NCI-H748 treated with DMSO at 0.1 percent for 48 hours (cell line): ENCODE measurements at places on chromosomes 3 and 15.

GRCh38 chr3:12190832-12191231 lies 32.1 kb upstream of the TIMP4 start:
- DNase-seq, result no peak

- no peak for DNase-seq
Observed at GRCh38 chr3:111807826-111808225, 51.2 kb upstream of the PHLDB2 start.

- DNase-seq, result no peak
Observed at GRCh38 chr3:51434746-51435327, 43.8 kb downstream of the RBM15B start.

DNA sequence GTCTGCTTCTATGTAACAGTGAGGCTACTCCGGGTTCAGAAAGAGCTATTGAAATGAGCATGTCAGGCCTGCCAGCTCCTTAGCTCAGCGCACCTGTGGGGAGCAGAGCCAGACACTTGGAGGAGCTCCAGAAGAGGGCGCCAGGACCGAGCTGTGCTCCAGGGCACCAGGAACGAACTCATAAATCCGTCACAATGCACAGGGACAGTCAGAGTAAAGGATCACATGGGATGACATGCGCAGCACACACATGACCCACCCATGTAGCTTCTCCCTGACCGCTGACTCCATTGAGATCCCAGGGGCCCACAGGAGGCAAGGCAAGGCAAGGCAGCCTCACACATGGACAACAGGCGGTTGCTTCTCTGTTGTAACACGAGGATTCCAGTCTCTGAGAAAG lies 26.0 kb upstream of the GNB5 start:
- DNase-seq, result no peak

DNA sequence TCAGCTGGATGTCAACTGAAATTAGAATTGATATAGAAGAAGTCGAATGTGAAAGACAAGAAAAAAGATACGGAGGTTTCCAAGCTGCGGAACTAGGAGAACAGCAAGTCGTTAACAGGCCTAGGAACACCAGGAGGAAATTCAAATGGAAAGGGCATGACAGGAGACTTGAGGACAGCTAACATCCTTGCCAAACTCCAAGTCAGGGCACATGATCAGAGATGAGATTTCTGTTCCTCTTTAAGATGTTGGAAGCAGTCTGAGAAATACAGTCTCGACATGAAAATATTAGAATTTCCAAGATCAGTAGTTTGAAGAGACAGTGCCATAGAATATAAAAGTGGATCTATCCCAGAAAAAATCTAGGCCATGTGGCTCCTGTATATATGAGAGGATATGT lies 5.0 kb downstream of the MYO5A start:
- no peak for DNase-seq

DNA sequence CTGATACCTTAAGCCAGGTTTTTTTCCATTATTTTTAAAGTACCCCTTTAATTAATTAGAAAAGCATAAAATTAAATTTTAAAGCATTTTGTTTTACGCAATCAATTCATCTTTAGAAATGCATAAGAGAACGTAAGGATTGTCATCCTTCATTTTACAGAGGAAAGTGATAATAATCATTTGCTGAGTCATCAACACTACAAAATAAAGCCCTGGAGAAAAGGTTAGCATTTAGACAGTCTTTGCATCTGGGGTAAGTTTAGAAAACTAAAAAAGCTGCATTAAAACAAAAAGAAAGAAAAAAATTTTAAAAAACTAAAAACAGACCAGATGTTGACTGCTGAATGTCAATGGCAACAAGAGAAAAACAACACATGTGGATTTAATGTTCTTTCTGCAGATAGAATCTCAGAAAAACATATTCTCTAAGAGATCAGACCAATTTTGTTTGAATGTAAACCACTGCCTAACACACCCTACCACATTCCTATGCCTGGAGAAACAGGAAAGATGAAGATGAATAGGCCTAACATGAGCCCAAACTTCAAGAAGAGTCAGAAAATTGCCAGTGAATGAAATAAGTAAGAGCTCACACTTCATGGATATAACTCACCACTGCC lies 59.9 kb downstream of the SUCNR1 start:
- DNase-seq, result no peak

- DNase-seq, result no peak
Observed at GRCh38 chr15:55320238-55320550, 1.2 kb downstream of the PIGB start.

DNA sequence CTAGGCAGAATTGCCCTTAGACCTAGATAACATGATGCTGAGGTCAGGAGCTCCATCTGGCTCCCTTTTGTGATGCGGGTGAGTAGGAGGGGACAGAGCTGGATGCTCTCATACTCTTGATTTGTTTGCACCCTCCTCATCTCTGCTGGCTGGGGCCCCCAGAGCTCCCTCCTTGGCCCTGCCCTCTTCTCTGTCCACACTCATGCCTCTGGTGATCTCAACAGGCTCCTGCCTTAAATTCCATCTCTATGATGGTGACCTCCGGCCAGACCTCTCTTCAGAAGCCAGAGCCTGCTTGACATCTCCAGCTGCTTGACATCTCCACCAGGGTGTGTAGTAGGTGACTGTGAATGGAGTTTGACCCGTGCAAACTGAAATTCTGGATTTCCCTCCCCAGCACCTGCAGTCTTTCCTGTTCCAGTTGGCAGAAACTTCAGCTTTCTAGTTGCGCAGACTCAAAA lies 4.3 kb upstream of the FGD5 start:
- no peak for DNase-seq

DNA sequence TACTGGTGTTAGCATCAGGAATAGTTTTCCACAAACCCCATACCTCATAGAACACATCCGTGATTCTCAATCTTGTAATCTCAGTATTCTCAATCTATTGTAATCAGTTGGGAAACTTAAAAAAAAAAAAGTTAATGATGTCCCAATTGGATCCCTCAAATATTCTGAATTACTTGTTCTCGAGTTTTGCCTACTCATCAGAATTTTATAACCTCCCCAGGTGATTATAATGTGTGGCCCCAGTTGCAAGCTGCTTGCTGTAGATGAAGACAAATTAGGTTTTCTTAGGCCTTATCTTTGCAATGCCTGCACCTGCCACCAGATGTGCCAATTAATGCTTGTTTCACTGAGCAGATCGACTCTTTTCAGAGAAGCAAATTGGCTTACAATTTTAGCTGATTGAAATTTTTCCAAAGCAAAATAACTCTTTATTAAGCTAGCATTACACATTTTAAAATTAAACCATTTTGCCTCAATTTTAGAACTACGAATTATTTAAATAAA lies 19.0 kb upstream of the DIPK2A start:
- DNase-seq, result no peak

- no peak for DNase-seq
Observed at GRCh38 chr3:171896316-171896715, 53.2 kb downstream of the TMEM212 start.

GRCh38 chr15:27382361-27383025 lies 411.5 kb downstream of the GABRG3 start:
- no peak for DNase-seq

DNA sequence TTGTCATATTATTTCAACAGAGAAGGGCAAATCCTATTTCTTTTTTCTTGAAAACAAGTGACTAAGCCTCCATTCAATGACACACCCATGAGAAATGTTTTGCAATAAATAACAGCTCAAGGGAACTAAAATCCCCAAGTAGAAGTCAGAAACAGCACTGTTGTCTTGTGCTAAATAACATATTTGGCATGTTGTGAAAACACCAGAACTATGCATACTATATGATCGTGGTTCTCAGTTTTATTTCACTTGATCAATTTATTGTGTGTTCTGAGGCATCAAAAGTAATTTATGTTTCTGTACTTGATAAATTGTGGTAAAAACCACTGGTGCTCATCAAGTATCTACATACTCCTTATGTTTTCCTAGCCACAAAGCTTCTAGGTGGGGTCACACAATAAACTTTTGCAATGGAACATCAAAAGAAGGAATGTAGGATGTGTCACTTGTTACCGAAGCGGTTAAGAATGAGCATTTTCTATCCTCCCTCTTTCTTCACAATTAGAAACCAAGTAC lies 691.7 kb upstream of the CBLB start:
- no peak for DNase-seq

GRCh38 chr3:76566211-76566534 lies 473.7 kb upstream of the ROBO2 start:
- no peak for DNase-seq

- no peak for DNase-seq
Observed at GRCh38 chr3:18556503-18557135, 131.5 kb upstream of the SATB1 start.

DNA sequence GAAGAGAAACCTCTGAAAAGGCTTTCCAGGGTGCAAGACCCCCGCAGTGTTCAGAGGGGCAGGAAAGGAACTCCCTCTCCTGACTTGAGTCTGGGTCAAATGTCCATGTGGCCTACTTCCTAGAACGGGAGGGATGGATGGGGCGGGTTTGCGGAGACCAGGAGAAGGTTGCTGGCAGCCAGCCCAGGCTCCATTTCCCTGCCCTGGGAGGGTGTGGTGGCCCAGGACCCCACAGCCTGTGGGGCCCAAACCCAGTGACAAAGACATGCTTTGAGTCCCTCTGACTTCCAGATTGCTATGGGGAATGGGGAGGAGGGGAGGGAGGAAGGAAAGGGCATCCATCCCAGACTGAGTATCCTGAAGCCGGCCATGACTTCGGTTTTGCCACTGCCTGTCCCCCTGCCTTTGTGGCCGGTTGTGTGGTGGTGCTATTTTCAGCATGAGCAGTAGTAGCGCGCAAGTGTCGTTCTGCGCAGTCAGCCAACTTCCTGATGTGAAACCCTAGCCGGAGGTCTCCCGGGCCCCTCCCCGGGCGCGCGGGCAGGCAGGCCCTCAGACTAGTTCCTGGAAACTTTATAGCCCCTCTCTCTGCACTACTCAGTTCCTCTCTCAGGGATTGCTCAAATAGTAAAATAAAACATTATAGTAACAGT lies 24.4 kb downstream of the MAGEF1 start:
- DNase-seq, result no peak

GRCh38 chr3:54279005-54279583 lies 156.7 kb downstream of the CACNA2D3 start:
- DNase-seq, result no peak

DNA sequence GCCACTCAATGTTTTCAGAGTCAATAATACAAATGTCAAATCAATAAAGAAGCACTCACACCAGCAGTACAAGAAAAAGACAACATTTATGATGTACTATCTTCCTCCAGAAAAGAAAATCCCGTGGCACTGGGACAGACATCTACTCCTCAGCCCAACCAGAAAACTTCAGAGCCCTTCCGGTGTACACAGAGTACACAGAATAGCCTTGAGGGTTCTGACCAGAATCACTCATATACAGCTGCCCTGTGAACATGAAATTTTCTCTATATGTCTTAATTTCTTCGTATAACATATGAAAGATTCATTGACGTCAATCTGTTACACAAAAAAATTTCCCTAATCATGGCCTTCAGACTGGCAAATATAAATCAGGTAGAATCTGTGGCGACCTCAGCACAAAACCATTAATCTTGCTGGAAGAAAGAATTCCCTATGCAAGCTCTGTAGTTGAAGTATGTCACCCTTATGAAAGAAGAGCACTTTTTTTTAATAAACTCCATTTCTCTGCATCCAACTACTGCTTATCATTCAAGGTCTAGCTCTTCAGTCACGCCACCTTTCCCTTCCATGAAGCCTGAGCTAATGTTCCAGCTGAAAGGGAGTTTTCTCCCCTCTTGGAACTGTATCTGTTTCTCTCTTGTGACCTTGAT lies 53.8 kb upstream of the PLAAT1 start:
- DNase-seq, result no peak

GRCh38 chr3:108966773-108967172 lies 13.1 kb upstream of the GUCA1C start:
- no peak for DNase-seq

DNA sequence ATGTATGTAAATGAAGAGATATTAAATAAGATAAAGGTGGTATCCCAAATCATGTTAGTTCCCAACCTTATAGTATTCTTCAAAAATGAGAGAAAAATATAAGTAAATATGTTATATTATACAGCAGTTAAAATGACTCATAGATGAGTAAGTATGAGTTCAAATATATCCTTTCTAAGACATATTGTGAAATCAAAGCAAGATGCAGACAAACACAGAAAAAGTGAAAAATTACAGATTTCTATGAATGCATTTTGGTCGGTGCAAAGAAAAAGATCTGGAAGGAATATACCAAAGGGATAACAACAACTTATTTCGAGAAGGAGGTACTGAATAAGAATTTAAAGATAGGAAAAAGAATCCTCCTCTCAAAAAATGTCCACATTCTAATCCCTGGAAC lies 181.2 kb upstream of the TTC14 start:
- no peak for DNase-seq

DNA sequence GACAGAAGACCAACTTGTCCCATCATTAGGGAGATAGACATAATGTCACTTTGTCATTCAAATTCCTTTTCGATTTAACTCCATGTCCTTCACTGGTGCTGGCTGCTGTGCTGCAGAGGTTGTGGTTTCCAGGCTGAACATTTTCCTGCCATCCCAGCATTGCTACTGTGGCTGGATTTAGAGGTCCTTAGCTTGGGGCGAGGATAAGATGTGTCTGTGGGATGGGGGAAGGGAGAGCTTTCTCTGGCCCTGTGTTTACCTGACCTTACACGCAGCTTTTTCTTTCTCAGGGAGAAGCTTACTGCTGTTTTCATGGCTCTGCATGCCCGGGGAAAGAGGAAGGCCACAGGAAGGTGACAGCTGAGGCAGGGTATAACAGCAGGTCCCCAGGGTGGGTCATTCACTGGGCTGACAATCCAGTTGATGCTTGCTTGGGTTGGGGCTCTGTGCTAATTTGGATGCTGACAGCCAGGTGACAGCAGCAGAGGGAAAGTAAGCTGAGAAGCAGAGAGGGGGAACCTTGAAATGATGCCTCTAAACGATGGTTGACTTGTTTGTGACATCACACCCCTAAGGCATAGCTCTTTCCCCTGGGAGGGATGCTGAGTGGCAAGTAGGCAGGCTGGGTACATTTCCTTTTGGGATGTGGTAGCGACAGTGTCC lies 326.9 kb upstream of the CTNNB1 start:
- no peak for DNase-seq

GRCh38 chr3:46276497-46277099 lies 34.3 kb downstream of the CCR3 start:
- no peak for DNase-seq

GRCh38 chr15:101618851-101619614 lies 33.1 kb downstream of the TM2D3 start:
- no peak for DNase-seq

DNA sequence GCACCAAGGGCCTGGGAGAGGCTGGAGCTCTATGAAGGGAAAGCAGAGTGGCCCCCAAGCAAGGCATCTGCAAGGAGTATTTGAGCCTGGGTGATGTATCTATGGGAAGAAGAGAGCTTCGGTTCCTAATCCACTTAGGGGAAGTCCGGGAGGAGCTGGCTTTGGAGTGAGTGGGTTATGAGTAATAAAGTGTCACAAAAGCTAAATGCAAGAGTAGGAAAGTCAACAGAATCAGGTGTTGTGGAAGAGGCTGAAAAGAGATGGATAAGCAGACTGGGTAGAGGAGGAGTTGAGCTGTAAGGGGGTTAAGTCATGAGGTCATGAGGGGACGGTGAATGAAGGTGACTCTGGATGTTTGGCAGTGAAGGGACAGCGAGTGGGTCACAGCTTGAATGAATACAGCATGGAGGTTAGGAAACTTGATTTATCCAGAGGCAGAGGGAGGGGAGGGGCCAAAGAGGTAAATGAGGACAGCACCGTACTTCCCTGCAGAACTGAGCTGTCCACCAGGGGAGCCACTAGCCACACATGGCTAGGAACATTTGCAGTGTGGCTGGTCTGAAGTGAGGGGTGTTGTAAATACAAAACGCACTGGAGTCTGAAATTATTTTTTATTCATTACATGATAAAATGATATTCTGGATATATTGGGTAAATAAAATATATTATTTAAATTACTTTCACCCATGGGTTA lies 83.3 kb downstream of the ADCY5 start:
- DNase-seq, result no peak
